Stimulated activated memory B cell treated with anti-CD40 and anti-IgM and Interleukin-4, amounts not matched to agents 10 μg/mL and 1 μg/mL and 100 μg/mL, for 72 hours (primary cell): ENCODE measurements at places on chromosomes 3 and 15.

- no peak for ATAC-seq
Observed at GRCh38 chr3:194745422-194746184, 59.9 kb downstream of the FAM43A start.

GRCh38 chr15:63051156-63052066, 8.9 kb downstream of the TPM1 start:
- ATAC-seq, result no peak

DNA sequence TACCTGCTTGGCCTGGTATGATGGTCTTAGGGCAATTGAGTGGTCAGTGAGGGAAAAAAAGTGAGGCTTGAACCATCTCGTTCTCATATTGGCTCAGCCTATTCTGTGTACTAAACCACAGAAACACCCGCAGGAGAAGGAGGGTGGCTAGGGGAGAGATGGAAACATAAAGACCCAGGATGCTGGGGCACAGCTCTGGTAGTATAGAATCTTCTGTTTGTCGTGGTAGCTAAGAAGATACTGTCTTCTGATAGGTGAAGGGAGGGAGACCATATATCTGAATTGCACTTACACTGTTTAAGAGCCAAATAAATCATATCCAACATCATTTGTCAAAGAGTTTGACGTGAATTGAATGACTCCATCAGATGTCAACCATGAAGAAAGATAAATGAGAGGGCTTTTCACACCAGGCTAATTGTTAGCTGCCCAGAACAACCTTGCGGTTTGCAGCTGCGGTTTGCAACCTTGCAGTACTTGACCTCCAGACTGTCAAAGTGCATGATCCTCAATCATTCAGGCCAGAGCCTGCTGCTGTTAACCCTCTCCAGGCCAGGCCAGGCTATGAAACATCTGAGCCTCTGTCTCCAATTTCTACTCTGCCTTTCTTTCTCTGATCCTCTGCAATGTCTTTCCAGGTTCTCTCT, 40.9 kb upstream of the PIK3R4 start:
- ATAC-seq, result no peak

DNA sequence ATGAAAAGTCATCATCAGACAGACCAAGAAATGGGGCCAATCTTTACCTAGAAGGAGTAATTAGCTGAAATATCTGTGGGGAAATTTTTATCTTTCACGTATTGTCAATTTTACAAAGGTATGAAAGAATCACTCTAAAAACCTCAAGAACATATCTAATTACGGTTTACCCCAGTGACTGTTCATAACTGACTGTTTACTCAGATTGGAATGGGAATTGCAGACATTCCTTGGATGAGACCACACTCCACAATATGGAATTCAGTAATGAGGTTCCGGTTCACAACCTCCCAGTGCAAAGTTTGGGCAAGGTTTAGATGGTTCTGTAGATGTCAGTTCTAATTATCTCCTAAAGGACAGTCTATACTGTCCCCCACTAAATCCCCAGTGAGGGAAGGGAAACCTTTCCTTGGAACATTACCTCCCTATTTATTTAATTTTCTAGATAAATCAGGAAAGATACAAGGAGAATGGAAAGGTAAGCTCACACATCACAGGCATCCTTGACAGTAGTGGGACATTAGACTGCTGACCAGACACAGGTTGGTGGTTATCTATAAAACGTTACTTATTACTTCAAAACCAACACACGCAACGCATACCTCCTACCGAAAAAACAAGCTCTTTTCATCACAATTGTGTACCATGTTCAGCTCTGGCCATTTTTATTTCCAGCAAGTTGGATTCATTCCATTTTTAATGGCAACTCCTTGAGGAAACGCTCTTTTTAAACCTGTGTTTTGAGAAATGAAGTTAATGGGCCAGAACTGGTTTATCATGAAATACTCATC, 129.9 kb downstream of the RORA start:
- no peak for ATAC-seq

GRCh38 chr3:111781561-111782446, 77.3 kb upstream of the PHLDB2 start:
- ATAC-seq, result no peak

DNA sequence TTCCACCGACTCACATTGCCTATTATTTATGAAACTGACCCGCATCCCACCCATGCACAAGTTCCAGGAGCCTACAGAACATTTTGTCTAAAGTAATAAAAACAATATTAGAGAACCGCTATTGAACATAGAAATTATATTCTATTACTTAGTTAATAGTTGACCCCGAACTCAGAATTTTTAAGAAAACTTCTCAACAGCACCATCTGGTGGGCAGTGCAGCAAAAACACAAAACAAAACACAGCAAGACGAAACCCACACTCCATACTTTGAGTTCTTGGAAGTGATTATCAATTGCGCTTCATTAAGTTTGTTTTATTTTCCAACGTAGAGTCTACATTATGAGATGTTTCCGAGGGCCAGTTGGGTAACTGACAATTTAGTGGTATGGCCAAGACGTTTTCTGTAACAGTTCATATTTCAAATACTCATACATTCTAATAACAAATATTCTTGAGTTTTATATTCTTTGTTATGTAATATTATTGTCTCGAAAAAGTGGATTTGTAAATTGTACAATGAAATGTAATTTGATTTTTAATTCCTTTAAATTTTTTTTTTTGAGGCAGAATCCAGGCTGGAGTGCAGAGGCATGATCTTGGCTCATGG, 24.0 kb upstream of the C3orf70 start:
- no peak for ATAC-seq

GRCh38 chr3:148923592-148923991, 58.5 kb downstream of the CPA3 start:
- ATAC-seq, result no peak

GRCh38 chr15:61659566-61660190, 400.6 kb downstream of the VPS13C start:
- no peak for ATAC-seq

GRCh38 chr15:87155771-87156170, 1076.1 kb downstream of the AGBL1 start:
- no peak for ATAC-seq

GRCh38 chr3:50050361-50050760, 38.4 kb upstream of the RBM5 start:
- ATAC-seq, result no peak

DNA sequence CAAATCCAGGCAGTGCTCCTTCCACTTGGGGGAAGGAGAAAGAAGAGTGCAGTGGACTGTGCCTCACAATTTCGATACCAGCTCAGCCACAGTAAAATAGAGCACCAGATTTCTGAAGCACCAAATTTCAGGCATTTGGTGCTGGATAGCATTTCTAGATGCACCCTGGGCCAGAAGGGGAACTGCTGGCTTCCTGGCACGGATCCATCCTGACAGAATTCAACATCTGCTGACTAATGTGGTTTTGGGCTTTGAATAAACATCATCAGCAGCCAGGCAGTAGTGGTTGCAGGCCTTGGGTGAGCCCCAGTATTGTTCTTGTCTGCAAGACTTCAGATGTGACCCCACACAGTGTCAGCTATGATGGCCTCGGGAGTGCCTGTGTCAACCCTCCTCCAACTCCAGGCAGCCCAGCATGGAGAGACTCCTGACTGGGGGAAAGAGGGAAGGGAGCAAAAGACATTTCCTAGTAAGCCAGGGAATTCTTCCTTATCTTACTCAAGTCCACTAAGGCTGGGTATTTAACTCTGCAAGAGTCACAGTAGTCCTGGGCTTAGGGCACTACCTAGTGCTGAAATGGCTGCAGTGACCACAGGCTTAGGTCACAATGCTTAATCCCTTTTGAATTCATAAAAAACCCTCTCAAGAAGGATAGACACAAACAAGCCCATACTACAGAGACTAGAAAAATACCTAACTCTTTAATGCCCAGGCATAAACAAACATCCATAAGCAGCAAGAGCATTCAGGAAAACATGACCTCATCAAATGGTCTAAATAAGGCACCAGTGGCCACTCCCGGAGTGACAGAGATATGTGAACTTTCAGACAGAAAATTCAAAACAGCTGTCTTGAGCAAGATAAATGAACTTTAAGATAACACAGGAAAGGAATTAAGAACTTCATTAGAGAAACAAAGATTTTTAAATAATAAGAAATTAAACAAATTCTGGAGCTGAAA, 74.7 kb downstream of the SPATA16 start:
- ATAC-seq, result no peak

DNA sequence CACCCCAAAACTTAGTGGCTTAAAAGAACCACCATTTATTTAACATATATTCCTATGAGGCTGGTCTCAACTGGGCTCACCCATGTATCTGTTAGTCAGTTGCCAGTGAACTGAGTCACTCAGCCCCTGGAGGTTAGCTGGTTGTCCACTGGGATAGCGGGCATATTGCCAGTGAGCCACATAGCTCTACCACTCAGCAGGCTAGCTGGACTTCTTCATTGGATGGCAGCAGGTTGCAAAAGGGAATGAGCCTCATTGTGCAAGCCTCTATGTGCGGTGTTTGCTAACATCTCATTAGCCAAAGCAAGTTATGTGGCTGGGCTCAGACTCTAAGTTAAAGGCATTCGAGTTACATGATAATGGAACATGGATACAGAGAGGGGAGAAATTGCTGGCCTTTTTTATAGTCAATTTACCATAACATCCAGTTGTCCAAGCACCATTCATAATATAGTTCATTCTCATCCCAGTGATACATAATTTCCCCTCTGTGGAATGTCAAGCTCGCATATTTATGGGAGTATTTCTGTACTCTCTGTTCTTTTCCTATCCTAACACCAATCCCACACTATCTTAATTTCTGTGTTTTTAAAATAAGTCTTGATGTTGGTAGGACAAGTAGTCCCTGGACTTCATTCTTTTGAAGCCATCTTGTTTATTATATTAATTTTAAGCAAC, 8.7 kb downstream of the BTD start:
- ATAC-seq, result no peak

DNA sequence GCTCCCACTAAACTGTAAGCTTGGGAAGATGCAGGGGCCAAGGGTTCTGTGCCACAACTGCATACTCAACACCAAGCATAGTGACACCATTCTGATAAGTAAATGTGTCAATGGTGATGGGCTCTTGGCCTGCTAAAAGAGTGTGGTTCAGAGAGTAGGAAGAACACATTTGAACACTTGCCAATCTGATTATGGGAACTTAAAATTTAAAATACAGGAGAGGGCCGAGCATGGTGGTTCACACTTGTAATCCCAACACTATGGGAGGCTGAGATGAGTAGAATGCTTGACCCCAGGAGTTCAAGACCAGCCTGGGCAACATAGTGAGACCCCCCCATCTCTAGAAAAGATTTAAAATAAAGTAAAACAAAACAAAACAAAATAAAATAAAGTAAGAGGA, 34.1 kb downstream of the PTPN9 start:
- no peak for ATAC-seq

DNA sequence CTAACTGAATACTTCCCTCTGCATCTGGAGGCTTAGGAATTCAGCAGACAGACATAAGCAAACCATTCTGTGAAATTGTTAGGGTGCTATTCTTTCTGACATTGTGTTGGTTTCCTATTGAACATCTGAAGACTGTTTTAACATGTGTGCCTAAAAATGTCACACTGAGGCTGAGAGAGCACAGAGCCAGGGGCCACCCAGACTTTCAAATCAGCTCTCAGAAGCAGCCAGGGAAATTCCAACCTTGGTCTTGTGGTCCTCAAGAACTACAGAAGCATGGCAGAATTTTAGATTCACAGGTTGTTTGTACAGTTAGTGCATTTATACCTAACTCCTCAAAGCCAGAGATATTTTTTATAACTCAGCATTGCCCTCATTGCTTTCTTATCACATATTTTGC, 929.2 kb upstream of the CFAP20DC start:
- peak; percentile 58 for ATAC-seq

DNA sequence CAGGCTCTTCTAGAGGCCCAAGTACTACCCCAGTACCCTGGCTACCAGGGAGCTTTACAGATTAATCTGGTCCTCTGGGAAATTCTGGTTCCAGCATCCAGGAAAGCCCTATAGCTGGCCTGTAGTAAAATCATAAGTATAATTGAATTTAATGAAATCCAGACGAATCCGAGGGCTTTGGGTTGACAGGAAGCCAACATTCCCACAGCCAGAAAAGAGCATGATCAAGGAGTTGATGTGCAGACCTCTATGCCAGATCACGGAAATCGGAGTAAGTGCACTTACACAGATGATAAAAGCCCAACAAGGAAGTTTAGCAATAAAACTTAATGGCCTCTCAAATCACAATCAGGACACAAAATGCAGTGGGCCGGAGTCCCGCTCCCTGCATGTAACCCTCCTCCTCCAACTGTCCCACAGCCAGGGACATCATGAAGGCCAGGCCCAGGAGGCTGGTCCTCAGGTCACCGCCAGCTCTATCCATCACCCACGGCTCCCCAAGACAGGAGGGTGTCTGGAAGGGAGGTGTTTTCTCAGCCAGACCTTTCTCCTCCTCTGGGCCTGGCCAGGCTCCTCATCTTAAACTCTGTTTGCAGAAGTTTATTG, 62.8 kb upstream of the SEC22A start:
- ATAC-seq, result no peak

DNA sequence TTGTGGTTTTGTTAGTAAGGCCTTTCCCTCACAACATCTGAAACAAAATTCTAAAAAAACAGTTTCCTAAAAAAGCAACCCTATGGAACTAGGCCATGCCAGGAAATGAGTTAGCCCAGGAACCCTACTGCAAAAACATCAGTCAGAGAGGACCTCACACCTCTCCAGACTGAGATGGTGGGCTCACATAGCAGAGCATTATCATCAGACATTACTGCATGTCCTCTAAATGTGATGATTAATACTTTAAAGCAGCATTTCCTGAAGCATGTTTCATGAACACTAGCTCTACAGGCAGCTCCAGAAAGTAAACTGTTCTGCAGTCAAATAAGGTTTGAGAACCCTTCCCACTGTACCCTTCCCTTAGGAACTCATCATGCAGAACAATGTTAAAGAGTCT, 232.3 kb upstream of the MRPL3 start:
- ATAC-seq, result no peak

GRCh38 chr3:32886296-32886695, 65.1 kb upstream of the CCR4 start:
- no peak for ATAC-seq

DNA sequence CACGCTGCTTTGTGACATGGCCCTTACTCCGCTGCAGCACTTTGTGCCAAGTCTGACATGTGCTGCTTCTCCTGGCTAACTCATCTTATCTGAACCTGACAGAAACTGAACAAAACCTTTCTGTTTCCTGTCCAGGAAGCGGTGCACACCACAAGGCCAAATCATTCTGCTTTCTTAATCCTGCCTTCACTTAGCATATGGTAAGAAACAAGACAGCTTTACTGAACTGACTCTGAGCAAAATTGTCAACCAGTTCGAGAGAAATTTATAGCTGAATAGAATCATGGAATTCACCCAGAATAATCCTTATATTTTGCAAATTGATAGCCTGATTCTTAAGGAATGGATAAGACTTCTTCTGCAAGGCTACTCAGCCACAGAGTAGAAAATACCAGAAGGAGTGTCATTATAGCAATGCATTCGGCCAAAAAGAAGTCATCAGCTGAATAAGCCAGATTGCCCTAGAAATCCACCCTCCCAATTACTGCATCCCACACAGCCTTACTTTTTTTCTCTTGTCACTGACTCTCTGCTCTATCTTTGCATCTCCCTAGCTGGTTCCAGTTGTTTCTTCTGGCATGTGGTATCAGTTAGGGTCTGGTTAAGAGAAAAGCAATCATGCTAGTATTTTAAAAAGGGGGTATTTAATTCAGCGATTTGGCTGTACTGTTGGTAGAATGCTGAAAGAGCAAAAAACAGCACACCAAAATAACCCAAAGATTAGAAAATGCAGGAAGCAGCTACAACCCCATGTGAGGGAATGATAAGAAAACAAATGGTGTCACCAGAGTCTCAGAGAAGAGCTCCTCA, 41.6 kb upstream of the STRIT1 start:
- ATAC-seq, result no peak
